ENCODE measurements at places on chromosomes 3 and 15.

- peak; percentile 29 for DNase-seq
Measured at GRCh38 chr15:97978401-97979139, 18.1 kb downstream of the ARRDC4 start.

GRCh38 chr15:72801590-72802325 is 18.2 kb upstream of the ADPGK start:
- no peak for DNase-seq

DNA sequence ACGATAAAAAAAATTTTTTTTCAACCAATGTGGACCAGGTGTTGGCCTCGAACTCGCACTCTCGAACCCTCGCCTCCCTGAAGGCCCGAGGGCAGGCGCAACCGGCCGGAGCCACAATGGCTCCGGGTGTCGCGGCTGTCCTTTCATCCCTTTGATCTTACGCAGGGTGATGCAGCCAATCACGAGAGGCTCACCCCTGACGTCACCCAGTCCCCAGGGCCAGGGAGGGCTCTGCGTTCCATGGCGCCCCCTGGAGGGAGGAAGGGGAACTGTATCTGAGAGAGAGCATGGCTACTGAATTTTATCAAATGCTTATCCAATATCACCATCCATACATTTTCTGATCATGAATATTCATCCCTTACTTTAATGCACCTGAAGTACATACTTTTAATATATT is 15.4 kb upstream of the GMNC start:
- DNase-seq = no peak

GRCh38 chr15:49521802-49522201 is 98.8 kb downstream of the FGF7 start:
- no peak for DNase-seq

DNA sequence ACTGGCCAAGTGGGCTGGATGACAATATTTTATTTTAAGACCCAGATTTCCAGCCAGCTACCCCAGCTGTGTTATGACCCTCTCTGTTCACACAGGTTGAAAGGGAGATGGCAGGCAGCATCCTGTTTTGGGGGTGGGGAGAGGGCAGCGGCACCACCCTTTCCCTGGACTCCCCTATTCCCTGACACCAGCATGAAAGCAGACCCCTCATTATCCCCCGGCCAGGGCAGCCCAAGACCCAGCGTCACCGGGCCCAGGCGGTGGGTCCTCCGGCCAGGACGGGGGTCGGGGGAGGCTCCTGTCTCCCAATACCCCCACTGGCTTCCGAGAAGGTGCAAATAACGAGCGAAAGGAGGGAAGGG is 127.6 kb upstream of the MEF2A start:
- DNase-seq = no peak

GRCh38 chr3:132090921-132091320 is 56.1 kb upstream of the CPNE4 start:
- DNase-seq = no peak

GRCh38 chr3:159831466-159831865 is 157.2 kb upstream of the IL12A start:
- no peak for DNase-seq

- DNase-seq = no peak
Measured at GRCh38 chr3:498487-498886, 301.9 kb downstream of the CHL1 start.

- peak; percentile 19 for DNase-seq
Measured at GRCh38 chr3:48130321-48130904, 57.8 kb downstream of the CDC25A start.

DNA sequence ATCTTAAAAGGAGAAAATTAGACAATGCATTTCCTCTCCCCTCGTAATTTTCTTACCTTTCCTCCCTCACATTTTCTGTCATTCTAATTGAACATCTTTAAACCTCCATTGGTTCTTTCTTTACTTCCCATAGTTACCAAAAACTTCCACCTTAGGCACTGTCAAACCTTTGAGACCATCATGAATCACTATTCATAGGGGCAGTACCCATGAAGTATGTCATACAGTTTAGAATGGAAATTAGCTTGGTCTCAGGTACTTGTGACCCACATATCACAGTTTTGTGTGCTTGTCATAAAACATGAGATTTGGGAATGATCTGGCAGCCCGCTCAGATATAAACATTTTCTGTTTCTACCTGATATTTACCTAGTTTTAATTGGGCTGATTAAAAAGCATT is 50.1 kb downstream of the KCNMB3 start:
- DNase-seq = no peak

DNA sequence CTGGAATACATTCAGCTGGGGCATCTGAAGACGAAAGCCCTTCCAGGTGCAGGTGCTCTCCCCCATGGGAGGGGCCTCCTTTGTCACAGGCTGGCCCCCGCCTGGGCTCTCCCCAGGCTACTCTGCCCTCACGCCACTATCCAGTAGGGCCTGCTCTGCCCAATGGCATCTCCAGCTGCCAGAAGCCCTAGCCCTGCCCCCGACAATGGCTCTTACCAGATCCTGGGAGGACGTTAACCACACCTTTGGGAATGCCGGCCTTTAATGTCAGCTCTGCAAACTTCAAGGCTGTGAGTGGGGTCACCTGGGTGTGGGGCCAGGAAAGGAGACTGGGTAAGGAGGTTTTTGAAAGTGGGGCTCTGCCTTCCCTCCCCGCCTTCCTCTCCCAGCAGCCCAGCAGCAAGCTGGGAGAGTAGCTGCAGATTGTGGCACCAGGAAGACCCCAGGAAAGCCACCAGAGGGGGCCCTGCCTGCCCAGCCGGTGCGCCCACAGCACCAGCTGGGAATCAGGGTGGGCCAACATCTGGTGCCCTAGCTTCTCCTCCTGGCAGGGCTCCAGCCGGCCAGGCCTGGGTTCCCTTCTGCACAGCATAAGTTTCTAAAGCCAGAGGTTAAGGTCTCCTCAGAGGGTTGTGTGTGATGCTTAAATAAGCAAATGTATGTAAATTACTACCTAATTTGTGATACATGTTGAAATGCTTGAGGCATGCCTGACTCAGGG is 40.4 kb upstream of the SLC41A3 start:
- no peak for DNase-seq

DNA sequence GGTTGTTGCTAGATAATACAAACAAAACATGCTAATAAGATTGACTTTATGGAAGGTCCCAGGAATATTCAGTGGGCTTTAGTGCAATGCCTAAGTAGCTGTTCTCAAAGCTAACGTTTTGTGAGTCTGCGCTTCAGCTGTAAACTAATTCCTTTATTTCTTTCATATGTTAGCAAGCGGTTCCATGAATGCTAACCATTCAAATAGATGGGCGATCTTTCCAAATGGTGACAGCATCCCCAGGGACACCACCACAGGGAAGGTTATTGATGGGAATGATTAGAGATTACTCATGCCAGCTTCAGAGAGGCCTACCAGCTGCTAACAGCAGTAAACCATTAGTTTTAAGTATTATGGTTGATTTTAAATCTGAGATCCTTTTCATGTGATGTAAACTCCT is 405.7 kb upstream of the MCTP2 start:
- no peak for DNase-seq

DNA sequence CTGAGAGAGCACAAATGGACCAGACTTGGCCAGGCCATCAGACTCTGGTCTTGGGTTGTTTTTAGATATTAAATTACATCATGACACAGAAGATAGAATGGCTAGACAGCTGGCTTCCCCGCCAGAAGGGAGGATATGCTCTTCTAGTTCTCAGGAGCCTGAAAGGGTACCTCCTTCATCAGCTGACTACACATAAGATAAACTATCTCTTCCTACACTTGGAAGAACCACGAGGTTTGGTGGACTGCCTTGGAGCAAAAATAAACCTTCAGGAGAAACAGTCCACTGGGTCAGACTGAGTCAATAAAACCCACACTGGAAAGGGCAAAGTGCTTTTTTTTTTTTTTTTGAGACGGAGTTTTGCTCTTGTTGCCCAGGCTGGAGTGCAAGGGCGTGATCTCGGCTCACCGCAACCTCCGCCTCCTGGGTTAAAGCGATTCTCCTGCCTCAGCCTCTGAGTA is 26.3 kb upstream of the DYNC1LI1 start:
- DNase-seq = no peak

GRCh38 chr3:57952208-57952631 is 56.0 kb upstream of the FLNB start:
- DNase-seq = peak; percentile 93

- DNase-seq = no peak
Measured at GRCh38 chr3:194582196-194582905, 50.9 kb downstream of the TMEM44 start.

- DNase-seq = no peak
Measured at GRCh38 chr3:151558661-151559060, 97.8 kb upstream of the IGSF10 start.

DNA sequence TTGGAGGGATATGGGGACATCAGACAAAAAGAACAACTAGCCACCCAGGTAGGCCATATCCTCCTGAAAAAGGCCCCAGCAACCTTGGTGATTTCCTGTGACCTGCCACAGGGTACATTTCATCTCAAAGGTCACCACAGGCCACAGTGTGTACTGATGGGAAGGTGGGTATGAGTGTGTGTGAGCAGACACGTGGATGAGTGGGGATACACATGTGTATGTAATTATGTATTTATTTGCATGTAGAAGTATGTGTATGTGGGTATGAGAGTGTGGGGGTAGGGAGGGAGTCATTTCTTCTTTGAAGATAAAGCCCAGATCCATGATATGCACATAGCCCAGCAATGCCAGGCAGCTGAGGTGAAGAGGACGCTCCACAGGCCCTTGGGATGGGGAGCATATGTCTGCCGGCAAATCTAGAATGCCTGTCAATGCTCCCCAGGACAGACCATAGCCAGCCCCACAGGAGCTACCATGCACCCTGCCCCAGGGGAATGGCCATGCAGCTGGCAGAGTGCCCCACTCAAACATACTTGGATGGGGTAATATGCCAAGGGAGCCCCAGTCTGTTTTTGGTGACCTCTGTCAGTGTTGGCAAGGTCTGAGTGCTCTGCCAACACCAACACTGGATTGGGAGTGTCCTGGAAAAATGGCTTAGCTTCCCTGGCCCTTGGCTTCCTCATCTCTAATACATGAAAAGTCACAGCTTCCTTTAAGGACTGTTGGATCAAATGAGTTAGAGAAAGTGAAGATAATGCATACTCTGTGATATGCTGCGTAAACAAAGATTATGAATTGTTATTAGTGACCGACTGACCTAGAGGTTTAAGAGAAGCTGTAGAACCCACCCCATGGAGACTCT is 42.4 kb downstream of the RAB6B start:
- DNase-seq = no peak

DNA sequence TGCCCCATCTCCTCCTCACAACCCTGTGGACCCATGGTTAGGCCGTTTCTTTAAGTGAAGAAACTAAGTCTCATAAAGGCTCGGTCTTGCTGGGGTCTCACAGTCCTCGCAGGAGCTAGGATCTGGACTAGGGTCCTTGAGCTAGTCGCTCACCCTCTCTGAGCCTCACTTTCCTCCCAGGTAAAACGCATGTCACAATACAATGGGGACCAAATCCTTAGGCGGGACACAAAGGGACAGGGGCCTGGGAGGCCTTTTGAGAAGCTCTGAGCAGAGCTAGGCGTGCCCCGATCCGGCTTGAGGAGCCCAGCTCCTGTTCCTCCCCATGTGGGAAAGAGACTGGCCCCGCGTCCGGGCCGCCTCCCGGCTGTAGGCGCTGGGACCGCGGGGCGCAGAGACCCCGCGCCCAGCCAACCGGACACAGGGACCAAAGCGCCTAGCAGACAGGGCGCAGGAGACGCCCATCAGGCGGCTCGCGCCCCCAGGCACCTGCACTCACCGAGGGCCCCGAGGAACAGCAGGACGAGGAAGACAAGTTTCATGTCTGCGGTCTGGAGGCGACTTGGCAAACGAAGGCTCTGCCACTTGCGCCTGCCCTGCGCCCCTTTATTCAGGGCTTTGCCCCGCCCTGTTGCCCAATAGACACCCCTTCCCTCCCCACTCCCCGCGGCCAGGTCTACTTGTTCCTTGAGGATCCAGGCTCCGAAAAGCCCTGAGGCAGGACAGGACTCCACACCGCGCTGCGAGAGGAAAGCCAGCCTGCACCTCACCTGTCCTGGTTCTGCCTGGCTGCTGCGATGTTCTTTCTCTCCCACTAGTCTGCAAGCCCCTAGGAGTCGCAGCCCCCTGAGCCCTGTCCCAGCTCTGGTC is at the start of gene LTF:
LTF (minus strand) TSS at position 580 of the 870 bp plus-strand sequence; CDS start at position 542, 38 bp downstream.
- no peak for DNase-seq
